Cortex of kidney (tissue), 1 donor: ENCODE measurements at places on chromosomes 11 and 22.

DNA sequence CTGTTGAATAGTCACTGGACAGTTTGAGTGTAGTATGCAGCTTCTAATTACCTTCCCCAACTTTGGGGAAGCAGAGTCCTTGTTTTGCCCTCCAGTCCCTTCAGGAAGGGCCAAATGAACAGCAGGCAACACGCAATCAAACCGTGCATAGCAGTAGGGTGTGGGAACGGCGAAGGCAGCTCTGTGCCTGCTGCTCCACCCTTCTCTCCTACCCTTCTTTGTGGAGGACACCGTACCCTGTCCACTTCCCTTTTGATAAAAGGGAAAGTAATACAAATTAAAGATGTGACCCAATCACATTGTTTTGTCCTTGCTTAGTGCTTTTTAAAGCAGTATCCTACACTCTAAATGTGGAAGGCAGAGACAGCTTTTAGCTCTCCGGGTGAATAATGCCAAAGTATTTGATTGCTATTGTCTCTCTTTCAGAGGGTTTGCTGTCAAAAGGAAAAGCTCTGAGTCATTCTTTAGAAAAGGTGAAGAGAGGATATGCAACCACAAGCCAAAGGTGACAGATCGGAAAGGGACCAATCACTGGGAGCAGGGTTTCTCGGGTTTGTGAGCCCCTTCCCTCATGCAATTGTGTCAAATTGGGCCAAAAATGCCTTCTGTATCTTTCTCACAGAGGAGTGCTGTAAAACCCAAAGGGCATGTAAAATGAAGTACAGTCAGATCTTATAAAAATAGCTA is 407.3 kb upstream of the CCDC90B start:
- no peak for DNase-seq

DNA sequence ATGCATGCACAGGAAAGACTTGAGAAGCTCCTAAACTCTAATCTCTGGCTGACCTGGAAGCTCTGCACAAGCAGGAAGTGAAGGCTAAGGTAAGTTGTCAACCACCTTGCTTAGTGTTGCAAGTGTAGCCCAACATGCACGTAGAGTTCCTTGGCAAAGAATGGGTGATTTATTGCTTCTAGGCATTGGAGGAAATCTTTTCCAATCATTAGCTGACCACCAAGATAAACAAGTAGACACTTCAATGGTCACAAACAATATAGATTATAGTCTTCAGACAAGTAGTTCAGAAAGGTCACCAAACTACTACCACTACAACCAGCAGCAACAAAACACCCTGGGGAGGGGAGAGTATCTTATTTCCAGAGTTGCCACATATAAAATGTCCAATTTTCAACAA is 105.6 kb downstream of the STK33 start:
- no peak for DNase-seq

DNA sequence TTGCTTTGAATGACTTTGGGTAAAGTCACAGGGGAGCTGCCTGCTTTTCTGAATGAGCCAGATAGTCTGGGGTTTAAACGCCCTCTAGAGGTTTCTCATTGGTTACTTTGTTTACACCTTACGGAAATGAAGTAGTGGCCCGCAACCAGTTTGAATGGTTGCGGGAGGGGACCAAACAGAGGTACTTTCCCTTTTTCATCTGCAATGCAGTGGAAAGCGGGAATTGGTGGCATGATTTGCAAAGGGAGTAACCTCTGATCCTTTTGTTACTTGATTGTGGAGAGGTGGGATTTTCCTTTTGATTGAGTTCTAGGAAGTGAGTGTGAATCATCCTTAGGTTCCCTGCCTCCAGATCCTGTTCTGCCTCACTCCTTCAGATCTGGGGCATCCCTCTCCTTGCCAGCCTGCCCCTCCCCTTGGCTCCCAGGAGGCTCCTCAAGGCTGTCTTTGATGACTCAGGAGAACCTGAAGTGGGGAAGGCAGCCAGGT is 15.9 kb upstream of the GLYATL1 start:
- no peak for DNase-seq

DNA sequence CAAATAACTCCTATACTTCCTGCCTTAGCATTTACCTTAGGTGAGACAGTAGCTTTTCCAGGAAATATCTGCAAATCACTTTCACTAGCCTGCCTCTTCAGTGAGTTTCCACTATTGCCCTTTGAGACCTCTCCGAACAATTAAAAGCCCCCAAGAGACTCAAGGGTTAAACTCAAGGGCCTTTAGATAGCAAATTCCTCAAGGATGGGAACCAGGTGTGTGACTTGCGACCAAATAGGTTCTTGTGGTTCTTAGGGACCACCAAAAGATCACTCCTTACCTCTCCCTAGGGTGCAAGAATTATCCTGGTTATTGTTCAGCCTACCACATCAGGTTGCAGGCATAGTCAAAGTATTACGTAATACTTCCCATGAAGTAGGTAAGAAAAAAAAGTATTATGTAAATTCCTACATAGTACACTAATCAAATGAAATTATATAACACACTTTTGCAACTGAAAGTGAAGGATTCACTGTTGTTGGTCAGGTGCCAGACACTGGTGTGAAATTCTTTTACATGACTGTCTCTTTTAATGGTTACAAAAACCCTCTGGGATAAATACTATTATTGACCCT is 1.4 kb upstream of the RDX start:
- DNase-seq, result no peak

GRCh38 chr11:36467012-36467411 is 43.1 kb downstream of the TRAF6 start:
- no peak for DNase-seq

DNA sequence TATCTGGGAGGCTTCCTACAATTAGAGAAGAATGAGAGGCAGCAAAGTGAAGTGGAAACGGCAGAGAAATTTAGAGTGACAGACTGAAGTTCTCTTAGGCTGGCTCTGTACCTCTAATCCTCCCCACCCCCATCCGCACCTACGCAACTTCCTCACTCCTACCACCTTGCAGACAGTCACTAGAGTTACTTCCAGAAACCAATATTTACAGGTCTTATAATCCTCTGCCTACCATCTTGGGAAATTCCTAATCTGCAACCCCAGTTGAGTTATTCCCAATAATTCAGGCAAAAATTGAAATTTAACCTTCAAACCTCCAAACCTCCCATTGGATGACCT is 71.7 kb downstream of the PAK1 start:
- DNase-seq, result no peak

GRCh38 chr11:10454878-10455631 is at the start of gene AMPD3:
AMPD3 (plus strand) TSS chr11:10455264; CDS start chr11:10461520, 6,256 bp downstream.
- DNase-seq, result no peak

- no peak for DNase-seq
Observed at GRCh38 chr22:45036154-45036553, 26.3 kb upstream of the PHF21B start.

DNA sequence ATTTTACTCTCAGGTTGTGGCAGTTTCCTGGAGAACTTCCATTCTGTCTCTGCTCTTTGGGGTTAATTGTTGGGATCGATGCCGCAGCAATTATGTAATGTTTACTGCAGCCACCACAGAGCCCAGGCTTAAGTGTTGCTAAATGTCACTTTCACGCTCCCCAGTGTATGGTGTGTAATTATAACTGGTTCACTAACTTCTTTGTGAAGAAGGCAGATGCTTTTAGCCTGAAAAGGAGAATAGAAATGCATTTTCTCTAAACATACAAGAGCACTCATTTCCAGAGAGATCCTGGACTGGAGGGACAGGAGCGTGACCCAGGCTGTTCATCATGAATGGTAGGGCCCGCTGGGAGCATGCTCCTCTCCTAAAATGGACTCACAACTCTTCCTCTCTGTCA is 132.2 kb upstream of the PLET1 start:
- no peak for DNase-seq

- DNase-seq, result no peak
Observed at GRCh38 chr11:25456211-25456610, 875.7 kb upstream of the ANO3 start.

DNA sequence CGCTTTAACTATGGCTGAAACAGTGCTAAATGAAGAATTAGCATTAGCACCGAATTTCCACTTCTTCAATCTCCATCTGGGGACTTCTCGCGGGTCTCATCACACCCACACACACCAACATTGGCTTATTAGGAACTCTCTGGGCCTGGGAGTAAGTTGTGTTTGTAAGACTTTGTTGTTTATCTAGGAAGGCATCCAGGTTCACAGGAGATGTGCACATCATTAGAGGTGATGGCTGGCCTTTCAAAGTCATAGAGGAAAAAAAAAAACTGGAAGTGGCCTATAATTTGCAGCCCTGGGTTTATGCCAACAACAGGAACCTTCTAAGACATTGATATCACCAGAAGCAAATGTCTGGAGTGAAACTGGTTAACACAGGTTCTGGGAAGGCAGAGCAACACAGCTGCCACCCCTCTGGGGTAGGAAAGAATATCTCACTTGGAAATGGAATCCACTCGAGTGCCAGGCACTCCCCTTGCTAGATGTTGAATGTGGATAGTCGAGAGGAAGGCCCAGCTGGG is 84.5 kb downstream of the TRAF6 start:
- DNase-seq, result no peak

DNA sequence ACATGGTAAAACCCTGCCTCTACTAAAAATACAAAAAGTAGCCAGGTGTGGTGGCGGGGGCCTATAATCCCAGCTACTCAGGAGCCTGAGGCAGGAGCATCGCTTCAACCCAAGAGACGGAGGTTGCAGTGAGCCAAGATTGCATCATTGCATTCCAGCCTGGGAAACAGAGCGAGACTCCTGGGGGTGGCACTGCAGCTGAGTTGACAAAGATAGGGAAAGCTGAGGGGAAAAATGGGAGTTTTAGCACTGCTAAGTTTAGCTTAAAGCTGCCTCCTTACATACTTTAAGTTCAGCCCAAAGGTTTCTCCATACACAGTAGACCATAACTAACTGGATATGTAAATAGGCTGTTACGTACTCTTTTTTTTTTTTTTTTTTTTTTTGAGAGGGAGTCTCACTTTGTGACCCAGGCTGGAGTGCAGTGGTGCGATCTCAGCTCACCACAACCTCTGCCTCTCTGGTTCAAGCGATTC is 9.0 kb upstream of the USP28 start:
- DNase-seq, result no peak

DNA sequence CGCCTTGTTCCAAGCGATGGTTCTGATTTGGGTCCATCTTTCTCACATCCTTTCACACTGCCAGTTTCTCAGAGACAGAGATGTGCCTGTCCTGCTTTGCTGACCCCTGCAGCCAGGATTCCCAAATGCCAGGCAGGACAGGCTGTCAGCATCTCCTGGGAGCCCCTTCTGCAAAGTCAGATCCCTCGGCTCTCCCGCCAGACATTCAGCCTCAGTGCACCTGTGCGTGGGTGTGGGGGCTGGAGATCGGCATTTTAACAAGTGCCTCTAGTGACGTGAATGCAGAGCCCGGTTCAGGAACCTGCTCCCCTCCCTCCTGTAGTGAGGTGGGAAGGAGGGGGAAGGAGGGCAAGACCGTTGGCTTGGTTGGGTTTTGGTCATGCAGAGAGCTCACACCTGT is 108.9 kb upstream of the FGF3 start:
- no peak for DNase-seq

DNA sequence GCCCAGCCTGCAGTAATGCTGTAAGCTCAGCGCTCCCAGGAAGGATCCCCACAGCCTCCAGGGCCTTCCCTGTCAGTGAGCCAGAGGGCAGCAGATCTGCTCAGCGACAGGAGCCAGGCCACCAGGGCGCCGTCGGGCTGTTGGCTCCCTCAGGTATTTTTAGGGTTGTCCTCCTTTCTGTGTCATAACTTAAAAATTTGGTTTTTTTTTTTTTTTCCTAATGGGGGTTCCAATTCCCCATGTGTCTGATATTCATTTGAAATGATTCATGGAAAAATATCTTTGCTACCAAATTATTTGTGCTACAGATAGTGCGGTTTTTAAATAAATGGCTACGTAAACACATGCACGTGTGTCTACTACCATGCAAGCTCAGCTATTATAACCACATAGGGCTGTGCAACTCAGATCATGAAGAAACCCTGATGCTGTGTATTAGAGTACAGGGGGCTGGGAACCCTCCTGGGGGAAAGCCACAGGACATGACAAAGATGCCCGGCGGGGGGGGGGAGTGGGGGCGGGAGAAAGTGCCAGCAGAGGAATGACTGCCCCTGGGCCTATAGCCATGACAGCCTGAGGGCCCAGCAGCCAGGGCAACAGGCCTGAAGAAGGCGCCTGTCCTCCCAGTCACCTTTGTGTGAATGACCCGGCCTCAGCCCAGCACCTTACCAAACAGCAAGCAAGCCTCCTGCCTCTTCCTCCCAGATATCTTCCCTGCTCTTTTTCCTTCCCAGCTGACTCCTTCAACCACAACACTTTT is 89.3 kb downstream of the NAT10 start:
- DNase-seq, result no peak

- no peak for DNase-seq
Observed at GRCh38 chr22:46143491-46144147, 6.7 kb upstream of the PPARA start.

DNA sequence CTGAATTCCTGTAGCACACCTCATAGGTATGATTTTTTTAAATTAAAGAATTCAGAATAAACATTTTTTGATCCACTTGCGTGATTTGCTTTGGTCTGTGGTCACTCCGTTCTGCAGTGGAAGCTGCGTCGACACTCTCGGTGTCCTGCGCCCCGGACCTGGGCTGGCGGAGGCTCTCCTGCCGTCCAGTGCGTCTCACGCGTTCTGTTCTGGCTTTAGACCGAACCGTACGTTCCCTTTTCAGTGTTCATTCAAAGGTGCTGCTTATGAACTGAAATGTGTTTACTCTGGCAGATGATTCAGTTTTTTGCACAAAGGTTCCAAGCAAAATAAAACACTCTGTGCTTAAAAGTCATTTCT is 38.2 kb downstream of the CTTN start:
- DNase-seq, result no peak

DNA sequence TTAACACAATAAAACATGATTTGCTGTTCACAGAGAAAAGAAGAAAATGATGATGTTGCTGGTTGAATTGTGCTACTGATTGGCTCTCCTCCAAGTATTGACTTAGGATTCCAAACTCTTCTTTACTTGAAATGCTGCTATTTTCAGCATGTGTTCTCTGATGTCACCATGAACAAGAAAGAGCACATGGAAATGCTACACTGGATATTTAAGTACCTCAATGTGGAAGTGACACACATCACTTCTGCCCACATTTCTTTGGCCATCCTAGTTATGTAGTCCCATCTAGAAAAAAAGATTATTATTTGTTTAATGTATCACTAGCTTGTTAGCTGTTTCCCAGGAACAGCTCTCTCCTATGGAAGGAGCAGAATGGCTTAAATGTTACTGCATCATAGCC is 27.2 kb downstream of the OR52B2 start:
- no peak for DNase-seq

DNA sequence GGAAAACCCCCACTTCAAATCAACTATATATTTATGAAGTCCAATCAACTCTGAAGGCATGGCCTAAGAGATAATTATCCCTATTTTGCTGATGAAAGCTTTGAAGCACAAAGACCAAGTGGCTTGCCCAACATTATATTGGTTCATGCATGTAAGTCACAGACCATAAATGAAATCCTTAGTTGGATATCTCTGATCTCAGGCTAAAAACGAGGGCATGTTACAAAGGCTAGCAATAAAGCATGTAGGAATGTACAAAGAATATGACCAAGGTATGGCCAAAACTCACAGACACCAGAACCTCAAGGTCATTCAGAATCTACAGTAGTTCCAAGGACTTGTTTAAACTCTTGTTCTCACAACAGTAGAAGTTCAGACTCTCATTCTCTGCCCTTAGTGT is 100.2 kb upstream of the SESN3 start:
- no peak for DNase-seq

- DNase-seq, result no peak
Observed at GRCh38 chr11:78349114-78349513, 68.5 kb downstream of the GAB2 start.

- DNase-seq, result no peak
Observed at GRCh38 chr22:49103314-49104059, 724.2 kb downstream of the BRD1 start.
